ENCODE measurements at places on chromosomes 1 and 21.

DNA sequence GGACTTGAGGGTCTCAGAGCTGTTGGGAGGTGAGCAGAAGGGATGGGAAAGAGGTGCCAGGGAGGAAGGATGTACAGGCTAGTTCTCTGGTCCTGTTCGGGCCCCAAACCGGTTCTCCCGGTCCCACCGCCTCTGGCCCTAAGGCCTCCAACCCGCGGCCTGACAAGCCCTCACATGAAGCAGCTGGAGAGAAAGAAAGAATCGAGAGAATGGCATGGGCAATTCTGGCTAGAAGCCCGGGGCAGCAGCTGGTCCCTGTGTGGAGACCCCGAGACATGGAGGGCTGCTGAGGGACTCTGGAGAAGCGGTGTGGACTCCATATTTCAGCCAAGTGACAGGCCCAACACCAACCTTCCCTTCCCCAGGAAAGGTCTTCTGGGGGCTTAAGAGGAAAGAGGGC lies 730 bp downstream of the CDC42SE1 start:
- peak; percentile 24 for DNase-seq

DNA sequence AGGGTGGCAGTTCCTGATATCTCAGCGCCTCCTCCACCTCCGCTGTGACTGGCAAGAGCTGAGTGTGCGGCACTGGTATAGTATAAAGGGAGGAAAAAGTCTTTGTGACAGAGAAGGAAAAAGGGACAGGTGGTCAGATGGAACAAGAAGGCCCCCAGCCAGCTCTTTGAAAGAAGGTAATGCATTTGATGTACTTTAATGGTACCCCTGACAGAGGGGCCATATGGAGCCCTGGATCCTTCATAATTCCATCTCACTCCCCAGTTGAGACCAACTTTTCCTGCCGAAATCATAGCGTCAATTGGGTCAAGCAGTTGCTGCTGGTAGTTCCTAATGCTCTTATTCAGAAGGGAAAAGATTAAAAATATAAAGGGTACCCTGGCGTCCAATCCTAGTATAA lies 198.2 kb downstream of the ZNF326 start:
- DNase-seq, result no peak

DNA sequence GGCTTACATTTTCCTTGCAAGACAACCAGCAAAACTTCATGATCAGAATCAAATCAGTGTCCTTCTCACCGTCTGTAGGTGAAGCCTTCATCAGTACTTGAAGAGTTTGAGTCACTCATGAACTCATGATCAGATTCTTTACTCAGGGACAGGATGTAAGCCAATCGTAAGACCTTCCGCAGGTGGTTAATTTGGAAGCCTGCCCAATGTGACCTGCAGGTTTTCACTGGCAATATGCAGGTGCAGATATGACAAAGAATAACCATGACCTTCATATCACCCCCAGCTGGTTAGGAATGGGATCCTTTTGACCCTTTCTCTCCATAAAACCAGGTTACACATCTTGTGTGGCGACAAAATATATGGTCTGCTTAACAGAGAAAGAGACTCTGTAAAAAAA lies 2.4 kb upstream of the PRAMEF20 start:
- DNase-seq, result no peak

- DNase-seq, result peak; percentile 56
Measured at GRCh38 chr1:12296623-12297022, 66.8 kb downstream of the VPS13D start.

GRCh38 chr1:160116283-160117147 lies 956 bp downstream of the ATP1A2 start:
- DNase-seq, result peak; percentile 33

DNA sequence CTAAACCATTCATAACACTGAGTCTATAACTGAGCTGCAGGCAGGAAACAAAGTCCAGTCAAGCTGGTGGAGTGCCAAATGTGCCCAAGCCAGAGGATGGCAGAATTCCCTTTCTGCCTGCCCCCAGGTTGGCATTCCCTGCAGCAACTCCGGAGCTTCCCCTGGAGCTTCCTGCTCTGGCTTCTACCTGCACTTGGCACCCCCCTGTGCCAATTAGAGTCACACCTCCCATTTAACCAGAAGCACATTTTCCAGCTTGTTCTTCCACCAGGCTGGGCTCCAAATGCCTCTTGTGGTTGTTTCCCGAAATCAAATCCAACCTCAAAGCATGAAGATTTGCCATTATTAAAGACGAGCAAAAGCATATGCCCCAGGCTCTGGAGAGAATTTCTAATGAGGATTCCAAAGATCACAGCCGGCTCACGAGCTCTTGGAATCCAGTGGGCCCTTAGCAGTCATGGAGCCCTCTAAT lies 294.5 kb downstream of the RRAGC start:
- DNase-seq, result no peak

GRCh38 chr1:214685906-214686305 lies 82.9 kb downstream of the CENPF start:
- DNase-seq, result peak; percentile 61

DNA sequence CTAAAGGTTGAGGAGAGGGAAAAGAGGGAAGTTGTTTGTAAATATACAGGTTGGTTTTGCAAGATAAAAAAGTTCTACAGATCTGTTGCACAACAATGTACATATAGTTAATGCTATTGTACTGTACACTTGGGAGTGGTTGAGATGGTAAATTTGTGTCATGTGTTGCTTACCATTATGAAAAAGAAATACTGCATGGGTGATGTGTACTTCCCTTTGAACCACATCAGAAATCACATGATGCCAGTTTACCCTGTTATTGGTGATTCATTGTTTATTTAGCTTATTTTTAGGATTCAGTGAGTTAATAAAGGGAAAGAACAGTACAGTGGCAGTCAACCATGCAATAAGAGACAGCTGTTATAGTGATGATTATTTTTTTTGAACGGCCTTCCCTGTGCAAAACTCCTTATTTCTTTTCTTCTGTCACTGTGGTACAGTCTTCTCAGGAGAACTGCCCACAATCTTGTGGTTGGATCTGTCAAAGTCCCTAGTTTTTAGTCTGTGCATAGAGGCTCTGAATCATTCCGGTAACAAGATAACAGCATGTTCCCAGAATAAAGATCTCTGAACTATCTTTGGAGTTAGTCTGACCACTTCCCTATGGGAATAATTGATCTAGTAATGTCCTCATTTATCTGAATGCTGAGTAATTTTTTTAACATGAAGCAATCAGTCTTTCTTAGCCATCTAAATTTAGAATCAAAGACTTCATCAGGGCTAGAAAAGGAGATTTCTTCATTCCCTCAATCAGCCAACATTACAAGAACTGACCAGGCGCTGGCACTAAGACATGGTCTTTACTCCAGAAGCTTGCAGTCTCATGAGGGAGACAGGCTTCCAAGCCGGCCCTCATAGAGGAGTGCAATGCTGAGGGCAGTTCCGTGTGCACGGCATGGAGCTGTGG lies 84.2 kb downstream of the SH3GLB1 start:
- peak; percentile 83 for DNase-seq

DNA sequence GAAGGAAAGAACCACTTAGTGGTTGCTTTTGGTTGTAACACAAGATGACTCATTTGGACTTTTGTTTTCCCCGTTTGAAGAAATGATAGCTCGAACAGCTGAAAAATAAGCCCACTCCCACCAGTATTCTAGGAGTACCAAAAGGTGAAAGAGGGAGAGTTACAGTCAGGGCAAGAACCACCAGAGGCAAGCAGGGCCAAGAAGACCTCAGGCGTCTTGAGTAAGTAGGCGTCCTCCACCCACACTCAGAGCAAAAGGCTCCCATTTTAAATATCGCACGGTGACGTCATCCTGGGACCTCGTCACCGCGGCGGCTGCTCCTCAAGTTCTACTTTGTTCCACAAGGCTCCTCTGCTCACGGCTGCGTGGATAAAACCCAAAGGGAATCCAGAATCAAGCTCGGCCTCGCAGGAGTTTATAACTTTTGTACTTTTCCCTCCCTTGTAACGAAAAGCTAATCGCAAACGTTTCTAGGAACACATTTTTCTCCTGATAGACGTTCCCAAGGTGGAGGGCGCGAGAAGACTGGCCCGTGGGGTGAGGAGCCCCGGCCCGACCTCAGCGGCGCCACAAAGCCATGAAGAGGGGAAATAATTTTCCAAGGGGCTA lies 1.2 kb downstream of the BTG3 start:
- DNase-seq, result peak; percentile 87

- no peak for DNase-seq
Measured at GRCh38 chr1:22508329-22508728, 55.0 kb upstream of the EPHA8 start.

- peak; percentile 61 for DNase-seq
Measured at GRCh38 chr1:7199077-7199779, 414.0 kb downstream of the CAMTA1 start.

DNA sequence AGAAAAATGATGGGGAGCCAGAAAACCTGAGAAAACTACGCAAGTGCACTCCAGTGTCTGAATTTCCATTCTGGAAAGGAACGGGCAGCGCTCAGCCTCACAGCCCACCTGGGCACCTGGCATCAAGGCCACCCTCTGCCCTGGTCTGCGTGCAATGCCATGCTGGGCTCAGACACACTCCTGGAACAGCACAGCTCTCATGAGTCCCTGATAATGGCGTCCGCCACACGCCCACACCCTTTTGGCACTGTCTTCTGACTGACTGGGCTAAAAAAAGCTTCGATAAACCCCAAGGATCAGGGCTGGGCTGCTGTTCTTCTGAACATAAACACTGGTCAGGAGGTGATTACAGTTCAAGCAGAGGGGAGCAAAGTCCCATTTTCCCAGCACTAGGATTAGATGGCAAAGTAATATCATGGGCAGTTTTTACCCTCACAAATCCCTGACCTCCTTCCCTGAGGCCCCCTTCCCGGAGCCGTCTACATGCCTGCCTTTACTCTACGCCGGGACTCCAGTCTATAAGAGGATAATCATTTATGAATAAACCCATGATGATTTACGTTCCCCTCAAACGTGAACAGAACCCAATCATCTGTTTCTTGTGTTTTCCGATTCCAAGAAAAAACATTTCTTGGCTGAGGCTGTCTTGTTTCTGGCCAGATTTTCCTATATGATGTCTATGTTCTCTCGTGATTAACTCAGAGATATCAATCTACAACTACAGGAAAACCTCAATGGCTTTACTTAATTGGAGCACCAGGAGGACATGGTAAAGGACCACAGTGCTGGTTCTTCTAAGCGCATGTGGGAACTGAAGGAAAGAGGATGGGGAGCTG lies 22.6 kb downstream of the RCAN1 start:
- no peak for DNase-seq

- DNase-seq, result no peak
Measured at GRCh38 chr1:193674292-193674944, 488.0 kb upstream of the B3GALT2 start.

DNA sequence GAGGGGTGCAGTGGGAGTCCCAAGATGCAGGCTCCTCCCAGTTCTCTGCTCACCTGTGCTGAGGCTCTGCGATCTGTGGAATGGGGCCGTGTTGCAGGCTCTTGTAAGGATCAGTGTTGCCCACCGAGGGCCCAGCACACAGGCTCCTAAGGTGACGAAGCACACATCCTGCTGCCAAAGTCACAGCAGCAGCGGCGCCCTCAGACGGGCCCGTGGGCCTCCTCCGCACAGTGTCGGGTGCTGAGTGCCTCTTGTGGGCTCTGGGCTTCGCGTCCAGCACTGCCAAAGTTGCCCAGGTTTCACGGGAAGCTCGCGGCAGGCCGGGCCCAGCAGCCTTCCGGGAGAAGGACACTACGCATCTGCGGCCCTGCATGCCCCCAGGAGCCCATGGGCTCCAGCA lies 72.1 kb upstream of the ABCG1 start:
- DNase-seq, result no peak

DNA sequence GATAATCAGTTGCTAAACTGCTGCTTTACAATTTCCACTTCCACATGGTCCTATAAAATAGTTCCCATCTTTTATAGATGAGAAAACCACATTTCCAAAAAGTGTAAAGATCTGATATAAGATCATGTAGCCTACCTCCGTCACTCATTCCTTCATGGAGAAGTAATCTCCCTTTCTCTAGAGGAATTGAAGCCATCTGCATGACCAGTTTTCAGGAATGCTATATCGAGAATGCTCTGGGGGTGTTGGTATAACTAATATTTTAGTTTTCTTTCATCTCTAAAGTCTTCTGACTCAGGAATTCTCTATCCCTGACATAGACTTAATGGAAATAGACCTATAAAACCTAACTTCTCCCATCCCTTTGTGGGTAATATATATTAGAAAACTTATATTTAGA lies 173.0 kb upstream of the UBE2U start:
- DNase-seq, result peak; percentile 42

DNA sequence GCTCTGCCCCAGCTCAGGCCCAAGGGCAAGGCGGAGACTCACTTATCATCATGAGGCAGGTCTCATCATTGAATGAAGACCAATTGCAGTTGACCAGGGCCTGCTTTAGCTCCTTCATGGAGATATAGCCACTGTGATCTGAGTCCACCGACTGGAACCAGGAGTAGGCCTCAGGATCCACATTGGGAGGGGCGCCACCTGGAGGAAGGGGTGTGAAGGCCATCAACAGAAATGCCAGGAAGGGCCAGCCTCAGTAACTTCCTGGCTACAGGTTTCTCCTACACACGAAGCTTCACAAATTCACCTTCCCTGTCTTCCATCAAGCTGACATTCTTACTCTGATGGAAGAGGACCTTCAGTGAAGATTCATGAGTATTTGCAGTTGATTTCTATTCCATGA lies 11.6 kb downstream of the PEF1 start:
- DNase-seq, result no peak

GRCh38 chr1:94674876-94675275 lies 133.3 kb upstream of the F3 start:
- DNase-seq, result no peak

- no peak for DNase-seq
Measured at GRCh38 chr1:173224949-173225348, 17.8 kb upstream of the TNFSF4 start.

DNA sequence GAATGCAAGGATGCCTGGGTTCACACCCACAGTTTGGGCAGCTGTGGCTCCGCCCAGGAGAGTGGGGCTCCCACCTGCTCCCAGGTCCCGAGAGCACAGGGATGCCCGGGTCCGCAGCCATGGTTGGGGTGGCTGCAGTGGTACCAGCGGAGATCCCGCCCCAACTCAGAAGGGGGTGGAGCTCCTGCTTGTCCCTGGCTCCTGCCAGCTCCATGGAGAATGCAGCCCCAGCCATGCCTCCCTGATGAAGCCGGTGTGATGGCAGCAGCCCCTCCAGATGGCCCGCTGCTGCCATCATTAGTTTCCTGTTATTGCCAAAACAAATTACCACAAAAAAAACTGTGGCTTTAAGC lies 113.1 kb upstream of the RUNX3 start:
- no peak for DNase-seq

DNA sequence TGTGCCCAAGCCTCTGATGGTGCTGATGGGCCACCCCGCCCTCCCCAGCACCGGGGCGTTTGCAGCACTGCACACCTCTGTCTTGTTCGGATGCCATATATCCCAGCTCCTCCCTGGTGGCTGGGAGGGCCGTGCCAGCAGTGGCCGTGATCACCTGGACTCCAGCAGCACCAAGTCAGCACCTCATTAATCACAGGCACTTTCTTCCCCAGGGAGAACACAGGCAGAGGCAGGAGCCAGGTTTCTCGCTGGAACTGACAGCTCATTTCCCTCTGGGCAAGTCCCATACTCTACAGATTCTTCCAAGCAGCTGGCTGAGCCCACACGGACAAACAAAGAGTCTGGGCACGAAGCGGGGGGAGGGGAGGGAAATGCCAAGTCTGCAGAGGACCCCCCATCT lies 141.7 kb upstream of the EDN2 start:
- peak; percentile 64 for DNase-seq
